ENCODE measurements at places on chromosomes 6 and 20.

GRCh38 chr20:58650181-58650775 is 805 bp upstream of the STX16 start:
- DNase-seq = no peak

DNA sequence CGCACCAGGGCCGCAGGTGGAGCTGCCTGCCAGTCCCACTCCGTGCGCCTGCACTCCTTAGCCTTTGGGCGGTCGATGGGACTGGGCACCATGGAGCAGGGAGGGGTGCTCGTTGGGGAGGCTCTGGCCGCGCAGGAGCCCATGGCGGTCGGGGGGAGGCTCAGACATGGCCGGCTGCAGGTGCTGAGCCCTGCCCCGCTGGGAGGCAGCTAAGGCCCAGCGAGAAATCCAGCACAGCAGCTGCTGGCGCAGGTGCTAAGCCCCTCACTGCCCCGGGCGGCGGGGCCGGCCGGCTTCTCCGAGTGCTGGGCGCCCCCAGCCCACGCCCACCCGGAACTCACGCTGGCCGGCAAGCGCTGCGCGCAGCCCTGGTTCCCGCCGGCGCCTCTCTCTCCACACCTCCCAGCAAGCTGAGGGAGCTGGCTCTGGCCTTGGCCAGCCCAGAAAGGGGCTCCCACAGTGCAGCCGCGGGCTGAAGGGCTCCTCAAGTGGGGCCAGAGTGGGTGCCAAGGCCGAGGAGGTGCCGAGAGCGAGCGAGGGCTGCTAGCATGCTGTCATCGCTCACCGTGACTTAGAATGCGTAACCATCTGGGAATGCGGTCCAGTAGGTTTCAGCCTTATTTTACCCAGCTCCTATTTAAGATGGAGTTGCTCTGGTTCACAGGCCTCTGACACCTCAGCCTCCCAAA is 77.3 kb downstream of the C6orf52 start:
- DNase-seq = no peak

DNA sequence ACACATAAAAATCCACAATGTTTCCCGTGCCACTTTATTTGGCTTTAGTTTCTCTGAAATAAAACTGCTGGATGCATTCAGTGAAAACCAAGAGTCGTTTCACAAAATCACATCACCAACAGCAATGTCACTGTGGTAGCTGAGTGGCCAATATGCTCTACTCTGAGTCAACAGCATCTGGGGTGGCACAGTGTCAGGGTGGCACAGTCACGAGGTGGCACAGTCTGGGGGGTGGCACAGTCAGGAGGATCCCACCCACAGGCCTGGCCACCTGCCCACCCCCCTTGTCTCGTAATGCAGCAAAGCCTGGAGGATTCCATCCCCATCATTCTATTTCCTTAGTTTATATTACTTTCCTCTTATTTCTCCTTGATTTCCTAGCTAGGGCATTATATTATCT is 87.0 kb downstream of the ANKRD60 start:
- no peak for DNase-seq

DNA sequence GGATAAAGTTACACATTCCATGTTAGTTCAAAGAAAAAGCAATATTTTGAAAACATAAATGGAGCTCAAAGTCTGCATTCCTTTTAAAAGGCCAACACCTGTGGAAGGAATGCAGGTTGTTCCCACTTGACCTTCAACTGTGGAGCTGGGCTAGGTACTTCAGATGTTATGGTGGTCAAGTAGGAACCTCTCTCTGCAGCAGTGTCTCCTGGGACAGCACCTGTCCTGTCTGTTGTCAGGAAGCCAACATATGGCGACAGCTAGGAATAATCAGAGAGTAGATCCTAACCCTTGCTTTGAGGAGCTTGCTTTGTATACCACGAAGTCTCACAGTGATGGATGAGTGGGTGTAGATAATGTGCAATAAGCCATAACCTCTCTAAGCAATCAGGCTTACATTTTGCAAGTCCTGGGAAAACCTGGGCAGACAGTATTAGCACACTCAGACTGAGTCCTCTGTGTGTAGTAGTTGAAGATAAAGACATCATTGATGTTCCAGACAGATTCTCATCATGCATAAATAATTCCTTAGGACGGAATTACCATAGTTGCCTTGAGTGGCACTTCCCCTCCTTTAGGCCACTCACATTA is 347.5 kb downstream of the PRL start:
- no peak for DNase-seq

DNA sequence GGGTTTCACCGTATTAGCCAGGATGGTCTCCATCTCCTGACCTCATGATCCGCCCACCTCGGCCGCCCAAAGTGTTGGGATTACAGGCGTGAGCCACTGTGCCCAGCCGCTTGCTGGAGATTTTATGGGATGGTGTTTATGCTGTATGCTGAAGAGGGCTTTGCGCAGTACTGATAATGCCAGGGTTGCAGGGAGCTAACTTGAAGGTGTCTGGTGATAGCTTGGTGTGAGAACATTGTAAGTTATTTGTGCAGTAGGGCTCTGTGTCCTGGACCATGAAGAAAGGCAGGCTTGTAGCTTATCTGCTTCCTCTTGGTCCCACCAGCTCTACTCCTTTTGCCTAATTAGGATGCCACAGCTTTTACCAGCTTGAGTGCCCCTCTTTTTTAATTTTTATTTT is 157.0 kb upstream of the DTNBP1 start:
- DNase-seq = no peak

DNA sequence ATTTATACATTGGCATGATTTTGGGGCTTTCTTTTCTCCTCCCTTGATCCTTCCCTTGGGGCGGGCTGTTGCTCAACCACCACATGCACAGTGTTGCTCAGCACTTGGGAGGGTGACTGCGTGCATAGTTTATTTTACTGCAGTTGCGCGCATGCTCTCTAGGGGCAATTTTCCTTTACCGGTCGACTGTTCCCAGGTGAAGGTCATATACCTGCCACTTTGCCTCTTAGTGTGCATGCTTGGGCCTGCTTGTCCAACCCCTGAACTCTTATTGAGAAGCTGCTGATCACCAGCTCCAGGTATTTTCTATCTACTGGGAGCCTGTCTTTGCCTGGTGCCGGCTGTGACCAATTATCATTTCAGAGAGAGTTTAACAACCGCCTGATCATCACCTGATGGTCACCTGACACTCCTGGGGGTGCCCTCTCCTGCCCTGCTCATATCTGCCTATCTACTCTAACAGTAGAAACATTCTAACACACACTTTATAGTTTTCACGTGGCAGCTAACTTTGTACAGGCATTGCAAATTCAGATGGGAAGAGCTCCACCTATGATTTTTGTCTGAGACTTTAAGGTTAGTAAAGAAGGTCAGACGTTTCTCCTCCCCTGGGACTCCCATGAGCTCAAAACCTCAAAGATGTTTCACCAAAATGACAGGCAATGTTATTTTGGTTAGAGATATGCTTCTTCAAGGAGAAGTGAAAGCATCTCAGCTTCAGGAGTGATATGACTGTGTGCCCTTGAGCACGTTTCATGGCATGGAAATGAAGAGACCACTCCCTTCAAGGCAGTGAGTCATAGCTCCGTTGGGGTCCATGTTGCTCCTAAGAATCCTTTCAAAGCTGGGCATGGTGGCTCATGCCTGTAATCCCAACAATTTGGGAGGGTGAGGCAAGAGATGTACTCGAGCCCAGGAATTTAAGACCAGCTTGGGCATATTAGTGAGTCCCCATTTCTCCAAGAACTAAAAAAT is 227.5 kb upstream of the MYLIP start:
- DNase-seq = no peak

DNA sequence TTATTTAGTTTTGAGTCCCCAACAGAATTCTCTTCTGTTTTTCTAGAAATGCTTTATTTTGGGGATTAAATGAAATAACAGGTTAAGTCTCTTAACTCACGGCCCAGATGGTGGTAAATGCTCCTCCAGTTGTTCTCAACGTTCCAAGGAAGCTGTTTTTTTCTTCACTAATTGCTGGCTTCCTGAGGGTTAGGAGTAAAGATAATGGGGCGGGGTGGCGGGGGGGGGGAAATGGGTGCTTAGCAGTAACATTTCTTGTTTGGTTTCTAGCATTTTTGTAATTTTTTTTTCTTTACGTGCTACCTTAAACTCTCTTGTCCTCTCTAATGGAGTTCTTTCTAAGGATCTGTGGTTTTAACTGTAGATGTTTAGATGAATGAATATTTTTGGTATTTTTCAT is 2.2 kb downstream of the SRSF3 start:
- DNase-seq = no peak

DNA sequence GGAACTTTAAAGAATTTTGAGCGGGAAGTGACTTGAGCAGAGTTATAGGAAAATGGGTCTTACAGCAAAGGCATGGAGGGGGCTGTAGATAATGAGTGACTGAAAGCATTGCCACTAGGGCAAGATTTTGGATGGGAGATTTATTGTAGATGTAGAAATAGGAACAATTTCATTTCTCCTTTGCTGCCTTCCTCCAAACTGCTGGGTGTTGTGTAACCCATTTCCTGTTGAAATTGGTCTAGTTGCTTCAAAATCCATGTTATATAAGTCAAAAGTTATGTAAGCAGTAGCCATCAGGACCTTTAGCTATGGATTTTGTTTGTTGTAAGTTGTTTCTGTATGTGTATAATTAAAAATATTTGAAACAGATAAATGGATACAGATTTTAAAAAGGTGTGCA is 11.1 kb downstream of the YWHAB start:
- no peak for DNase-seq

- DNase-seq = no peak
Observed at GRCh38 chr6:148146717-148147462, 195.7 kb upstream of the SASH1 start.

DNA sequence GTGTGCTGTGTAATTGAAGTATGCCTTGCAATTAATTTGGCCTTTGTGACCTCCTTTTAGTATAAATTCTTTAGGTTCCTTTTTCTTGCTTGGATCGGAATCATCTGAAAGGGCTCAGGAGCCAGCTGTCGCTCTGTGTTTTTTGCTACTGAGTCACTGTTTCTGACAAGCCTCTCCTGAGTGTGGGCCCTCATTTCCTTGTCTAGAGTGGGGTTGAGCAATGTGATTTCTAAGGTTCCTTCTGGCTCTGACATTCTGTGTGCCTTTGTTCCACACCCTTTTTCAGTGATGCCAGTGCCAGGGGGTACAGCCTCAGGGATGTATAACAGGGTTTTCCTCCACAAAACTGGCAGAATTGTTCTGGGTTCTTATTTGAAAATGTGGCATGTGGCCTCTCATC is 26.5 kb downstream of the DAAM2 start:
- DNase-seq = no peak

DNA sequence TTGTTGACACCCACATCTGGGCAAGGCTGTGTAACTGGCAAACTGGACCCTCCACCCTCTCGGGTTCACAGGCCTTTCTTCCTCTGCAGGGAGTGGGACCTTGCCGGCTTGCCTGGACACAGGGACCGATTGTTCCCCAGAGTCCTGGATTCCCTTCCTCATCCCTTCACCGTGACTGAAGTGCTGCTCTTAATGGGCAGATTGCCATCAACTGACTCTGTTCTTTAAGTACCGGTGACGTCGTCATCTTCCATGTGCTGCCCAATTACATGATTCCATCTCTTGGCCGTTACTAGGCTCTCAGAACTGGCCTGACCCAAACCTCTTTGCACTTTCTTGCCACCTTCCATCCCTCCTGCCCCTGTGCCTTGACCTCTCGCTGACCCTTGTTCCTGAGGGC is 85.4 kb downstream of the EYA4 start:
- DNase-seq = no peak

- DNase-seq = no peak
Observed at GRCh38 chr6:84927551-84927950, 163.2 kb upstream of the TBX18 start.

DNA sequence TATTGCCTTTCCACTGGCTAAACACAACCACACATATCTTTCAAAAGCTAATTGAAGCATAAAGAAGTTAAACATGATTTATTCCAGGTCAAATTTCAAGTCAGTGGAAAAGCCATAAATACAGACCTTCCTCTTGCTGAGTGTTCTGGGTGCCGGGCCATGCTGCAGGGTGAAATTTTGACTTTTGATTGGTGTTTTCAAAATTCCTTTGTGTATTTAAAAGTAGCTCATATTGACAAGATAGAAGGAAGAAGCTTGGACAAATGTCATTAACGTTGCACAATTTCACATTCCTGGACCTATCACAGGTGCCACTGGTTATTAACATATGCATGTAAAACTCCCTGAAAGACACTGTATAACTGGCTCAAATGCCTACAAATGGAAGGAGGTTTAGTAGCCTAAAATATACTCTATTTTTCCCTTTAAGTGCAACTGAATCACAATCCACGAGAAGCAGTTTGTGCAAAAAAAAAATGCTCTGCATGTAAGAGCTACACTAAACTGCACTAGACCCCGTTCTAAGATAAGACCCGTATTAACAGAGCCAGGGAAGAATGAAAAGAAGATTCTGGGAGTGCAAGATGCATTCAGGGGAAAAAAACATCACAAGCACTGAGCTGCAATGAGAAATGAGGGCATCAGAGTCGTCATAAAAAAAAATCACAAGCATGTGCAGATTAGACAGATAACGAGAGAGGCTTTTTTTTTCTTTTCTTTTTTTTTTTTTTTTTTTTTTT is 30.4 kb downstream of the ATXN1 start:
- no peak for DNase-seq

DNA sequence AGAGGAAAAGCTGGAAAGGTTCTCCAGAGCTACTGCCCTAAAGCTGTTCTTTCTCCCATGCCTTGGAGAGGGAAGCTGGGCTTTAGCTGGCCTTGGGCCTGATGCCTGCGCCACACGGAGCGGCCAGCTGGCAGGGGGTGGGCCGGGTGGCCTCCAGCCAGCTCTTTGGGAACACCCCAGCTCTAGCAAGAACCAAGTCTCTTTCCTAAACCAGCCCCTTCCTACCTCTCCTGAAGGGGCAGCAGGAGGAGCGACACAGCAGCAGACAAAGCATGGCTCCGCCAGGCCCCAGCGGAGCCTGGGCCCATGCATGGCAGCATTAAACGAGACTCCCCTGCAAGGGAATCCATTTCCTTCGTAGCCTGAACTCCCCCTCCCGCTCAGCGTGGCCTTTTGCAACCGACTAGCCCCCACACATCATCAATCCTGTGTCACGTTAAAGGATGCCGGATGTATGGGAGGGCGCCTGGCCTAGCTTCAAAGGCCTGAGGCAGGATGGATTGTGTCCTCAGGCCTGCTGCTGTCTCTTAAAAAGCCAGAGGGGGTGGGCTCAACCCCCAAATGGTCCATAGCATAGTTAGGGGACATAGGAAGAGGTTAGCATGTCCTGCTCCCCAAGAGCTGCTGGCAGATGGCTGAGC is 14.0 kb downstream of the MRPS18A start:
- no peak for DNase-seq

GRCh38 chr20:25229486-25230165 is 18.3 kb upstream of the PYGB start:
- no peak for DNase-seq
